HCEC 1CT (cell line): ENCODE measurements at places on chromosomes 12 and 14.
A peak's percentile ranks its signal among the peaks of the same experiment; 100 is the strongest.

- peak; percentile 14 for DNase-seq
Measured at GRCh38 chr12:115440438-115440837, 756.5 kb upstream of the TBX3 start.

- DNase-seq = peak; percentile 94
Measured at GRCh38 chr12:16350682-16351081, 3.2 kb downstream of the MGST1 start.

DNA sequence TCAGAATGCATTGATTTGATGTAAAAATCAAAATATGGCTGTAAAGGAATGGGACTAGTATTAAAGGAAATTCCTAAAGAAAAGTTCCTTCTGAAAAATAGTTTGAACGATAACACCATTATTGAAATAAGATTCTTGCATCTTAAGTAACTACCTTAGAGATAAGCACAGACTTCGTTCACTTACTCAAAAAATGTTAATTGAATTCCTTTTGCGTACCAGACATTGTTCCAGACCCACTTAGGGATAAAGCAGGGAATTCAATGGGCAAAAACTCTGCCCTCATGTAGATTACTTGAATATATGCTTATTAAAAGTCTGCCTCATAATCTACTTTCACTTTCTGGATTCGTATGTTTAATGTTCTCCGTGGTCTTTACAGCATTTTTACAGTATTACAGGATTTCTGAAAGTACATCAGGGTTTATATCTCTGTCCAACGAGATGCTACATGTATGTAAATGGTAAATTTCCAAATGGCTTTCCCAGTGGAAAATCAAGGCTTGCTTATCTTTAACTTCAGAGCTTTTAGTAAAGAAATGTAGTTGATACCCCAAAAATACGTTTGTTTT, 213.7 kb downstream of the GXYLT1 start:
- no peak for DNase-seq

DNA sequence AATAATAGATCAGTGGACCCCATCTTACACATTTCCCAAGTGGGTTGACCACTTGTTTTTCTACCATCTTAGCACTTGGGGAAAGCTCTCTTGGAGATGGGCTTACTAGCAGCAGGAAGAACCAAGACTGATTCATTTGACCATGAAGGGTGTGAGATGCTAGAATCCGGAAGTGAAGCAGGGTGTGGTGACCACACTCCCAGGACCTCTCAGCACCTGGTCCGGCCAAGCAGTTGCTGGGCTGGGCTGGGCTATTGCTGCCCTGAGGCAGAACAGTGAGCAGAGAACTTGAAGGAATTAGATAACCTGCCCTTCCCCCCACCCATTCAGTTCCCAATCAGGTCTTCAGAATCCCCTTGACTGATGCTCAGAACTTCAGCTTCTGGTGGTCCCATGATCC, 24.4 kb downstream of the ADCY6 start:
- DNase-seq = no peak

DNA sequence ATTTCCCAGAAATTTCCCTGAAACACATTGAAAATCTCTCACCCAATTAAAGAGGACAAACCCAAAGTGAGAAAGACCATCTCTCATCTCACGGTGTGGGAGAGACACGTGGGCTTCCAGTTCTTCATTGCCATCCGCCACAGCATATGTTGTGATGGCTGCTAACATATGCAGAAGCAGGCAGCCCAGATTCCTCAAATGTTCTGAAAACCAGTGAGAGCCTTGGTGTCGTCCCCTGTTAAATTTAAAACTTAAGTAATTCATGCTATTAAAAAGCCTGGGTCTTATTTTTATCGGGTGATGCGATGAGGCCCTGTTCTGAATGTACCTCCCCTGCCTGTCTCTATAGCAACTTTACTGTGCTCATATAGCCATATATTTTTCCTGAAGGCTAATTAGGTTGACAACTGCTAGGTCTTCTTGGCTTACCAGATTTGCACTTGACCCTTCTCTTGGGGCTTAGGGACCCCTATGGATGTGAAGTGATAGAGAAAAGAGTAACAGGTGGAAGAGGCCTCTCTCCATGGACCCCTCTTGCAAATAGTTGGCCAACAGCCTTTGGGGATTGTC, 2.8 kb upstream of the FGF6 start:
- no peak for DNase-seq

GRCh38 chr14:81868172-81868571, 334.5 kb upstream of the SEL1L start:
- no peak for DNase-seq

- DNase-seq = no peak
Measured at GRCh38 chr14:97218691-97219430, 421.7 kb downstream of the VRK1 start.

DNA sequence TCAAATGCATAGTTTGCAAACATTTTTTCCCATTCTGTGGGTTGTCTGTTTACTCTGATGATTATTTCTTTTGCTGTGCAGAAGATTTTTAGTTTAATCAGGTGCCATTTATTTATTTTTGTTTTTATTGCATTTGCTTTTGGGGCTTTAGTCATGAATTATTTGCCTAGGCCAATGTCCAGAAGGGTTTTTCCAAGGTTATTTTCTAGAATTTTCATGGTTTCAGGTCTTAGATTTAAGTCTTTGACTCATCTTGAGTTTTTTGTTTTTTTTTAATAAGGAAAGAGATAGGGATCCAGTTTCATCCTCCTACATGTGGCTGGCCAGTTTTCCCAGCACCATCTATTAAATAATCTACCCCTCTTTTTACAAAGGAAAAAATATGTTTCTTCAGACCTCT, 57.2 kb upstream of the TMEM260 start:
- no peak for DNase-seq

DNA sequence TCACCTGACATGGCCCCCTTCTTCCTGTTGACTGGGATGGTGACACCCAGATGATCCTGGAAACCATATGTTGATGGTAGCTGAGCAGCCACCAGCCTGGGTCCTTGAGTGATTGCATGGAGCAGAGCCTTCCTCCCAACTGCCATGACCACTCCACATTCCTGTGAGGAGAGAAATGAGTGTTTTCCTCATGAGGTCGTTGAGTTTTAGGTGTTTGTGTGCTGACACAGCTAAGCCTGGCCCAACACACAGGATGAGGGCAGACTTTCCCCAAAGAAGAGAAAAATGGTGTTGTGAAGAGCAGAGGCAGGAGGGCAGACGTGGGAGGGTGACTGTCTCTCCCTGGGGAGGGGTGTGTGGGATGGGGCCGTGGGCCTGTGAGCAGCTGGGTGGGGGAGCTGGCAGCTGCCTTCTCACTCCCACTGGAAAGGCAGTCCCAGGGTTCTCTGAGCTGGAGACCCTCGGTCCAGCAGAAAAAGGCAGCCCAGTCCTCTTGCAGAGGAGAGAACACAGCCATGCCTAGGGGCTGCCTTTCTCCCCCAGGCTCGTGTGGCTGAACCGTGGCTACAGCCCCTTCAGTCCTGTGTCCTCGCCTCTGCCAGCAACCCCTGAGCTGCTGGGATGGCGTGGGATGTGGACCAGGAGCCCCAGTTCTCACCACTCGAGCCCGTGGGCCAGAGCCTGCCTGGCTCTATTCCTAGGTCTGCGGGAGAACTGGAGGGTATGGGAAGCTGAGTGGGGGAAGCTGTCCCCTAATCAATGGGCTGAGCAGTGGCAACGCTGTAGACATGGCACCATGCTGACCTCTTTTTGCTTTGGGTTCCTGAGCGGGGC, 257.0 kb downstream of the ADGRD1 start:
- no peak for DNase-seq

- no peak for DNase-seq
Measured at GRCh38 chr12:62915204-62915529, 19.8 kb downstream of the PPM1H start.

DNA sequence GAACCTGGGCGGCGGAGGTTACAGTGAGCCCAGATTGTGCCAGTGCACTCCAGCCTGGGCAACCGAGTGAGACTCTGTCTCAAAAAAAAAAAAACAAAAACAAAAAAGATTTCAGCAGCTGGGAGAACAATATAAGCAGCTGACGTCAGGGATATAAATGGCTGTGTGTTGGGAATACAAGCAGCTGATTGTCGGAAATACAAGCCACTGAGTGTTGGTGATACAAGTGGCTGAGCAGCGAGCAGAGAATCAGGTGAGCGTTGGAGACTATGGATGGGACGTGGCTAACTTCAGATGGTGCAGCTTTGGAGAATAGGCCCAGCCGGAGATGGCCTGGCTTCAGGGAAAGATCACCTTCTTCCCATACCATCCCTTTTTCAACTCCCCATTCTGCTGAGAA, 32.0 kb downstream of the PSEN1 start:
- DNase-seq = no peak

GRCh38 chr12:25531502-25532052, 21.5 kb downstream of the LMNTD1 start:
- no peak for DNase-seq

- peak; percentile 9 for DNase-seq
Measured at GRCh38 chr12:119179335-119180021, 747 bp downstream of the HSPB8 start.

GRCh38 chr12:29204521-29204920, 55.4 kb downstream of the FAR2 start:
- DNase-seq = no peak

- DNase-seq = no peak
Measured at GRCh38 chr12:76595056-76595455, 35.5 kb upstream of the OSBPL8 start.

GRCh38 chr14:63543826-63544406, 739 bp upstream of the PPP2R5E start:
- DNase-seq = no peak

- DNase-seq = no peak
Measured at GRCh38 chr14:100104523-100105300, 39.5 kb downstream of the EVL start.

- DNase-seq = no peak
Measured at GRCh38 chr12:20011200-20011599, 357.1 kb upstream of the PDE3A start.

DNA sequence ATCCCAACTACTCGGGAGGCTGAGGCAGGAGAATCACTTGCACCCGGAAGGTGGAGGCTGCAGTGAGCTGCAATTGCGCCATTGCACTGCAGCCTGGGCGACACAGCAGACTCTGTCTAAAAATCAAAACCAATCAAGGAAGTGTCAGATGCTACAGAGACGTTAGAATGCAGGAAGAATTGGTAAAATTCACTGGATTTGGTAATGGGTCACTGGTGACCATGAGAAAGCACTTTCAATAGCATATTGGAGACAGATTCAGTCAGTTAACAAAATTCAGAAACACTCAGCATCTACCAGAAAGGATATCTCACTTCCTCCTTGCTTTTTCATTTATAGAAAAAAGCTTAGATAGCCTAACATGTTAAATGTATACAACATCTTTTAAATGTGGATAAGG, 17.5 kb downstream of the BIN2 start:
- no peak for DNase-seq

DNA sequence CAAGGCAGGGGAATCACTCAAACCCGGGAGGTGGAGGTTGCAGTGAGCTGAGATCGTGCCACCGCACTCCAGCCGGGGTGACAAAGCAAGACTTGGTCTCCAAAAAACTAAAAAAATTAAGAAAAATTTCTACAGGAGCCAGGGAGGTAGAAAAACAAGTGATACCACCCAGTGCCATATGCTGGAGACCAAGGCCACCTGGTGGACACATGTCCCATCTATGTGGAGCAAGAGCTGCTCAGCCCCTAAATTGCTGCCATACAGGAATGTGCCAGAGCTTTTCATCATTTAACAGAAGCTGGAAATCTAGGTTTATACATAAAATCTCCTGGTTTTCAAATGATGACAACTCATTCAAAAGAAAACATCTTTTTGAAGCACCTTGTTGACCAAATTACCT, 61.4 kb upstream of the ELK3 start:
- DNase-seq = no peak

- DNase-seq = no peak
Measured at GRCh38 chr12:15592934-15593333, 196.3 kb downstream of the EPS8 start.

GRCh38 chr14:81172353-81172752, 48.4 kb downstream of the GTF2A1 start:
- peak; percentile 9 for DNase-seq

DNA sequence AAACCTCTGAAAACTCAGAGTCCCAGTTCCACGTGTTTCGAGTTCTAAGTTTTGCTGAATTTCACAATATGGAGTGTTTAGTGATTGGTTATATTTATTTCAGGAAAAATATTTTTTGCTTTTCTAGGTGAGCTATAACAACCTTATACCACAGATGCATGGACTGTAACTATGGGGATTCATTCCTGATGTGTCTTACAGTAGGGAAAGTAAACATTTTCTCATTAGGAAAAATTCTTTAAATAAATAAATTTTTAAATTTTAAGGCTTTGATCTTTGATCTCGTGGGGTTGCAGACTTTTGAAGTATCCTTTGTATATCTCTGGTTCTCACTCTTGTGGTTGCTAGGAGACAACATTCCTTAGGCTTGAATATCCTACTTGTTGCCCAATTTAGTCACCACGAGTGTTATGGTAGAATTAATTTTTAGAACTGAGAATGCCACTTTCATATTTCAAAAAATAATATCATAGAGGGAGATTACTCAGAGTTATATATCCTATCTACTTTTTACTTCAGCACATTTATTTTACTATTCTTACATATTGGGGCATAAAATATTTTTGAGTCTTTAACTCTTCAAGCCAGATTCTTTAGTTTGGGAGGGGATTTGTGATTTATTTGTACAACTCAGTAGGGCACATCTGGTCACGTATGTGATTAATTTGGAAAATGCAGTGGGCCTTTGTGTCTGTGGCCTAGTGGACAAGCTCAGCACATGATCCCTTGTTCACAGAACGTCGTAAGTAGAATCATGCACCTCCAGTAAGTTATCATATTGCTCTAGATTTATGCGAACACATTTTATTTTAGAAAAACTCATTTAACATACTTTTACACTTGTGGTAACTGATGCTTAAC, 224.0 kb downstream of the TTC6 start:
- peak; percentile 88 for DNase-seq

DNA sequence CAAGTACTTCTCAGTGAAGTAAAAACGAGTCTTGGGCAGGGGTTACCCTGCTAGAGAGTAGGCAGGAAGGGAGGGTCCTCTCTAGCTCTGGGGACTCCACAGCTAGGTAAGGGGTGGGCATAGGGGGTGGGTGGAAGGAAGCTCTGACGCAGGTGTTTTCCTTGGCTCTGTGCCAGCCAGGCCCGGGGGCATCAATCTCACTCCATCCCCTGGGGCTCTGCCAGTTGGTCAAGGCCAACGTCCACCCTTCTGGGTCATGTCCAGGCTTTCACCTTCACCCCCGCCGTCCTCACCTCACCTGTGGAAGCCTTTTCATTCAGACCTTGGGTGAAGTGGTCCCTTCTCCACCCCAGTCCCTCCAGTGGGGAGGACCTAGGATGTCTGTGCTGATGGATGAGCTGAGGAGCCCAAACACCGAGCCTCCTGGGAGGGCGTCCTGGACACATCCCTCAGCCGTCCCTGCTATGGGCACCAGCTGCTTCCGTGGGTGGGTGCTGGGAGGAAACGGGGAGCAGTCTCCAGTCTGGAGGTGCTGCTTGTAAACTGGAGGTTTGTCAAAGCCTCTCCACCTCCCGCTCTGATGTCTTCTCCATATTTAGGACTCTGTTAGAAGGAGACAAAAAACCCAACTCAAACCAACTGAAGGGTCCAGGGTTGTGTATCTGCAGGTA, 71.5 kb upstream of the SFSWAP start:
- DNase-seq = no peak
